ENCODE measurements at places on chromosomes 2 and 18.
A peak's percentile ranks its signal among the peaks of the same experiment; 100 is the strongest.

- DNase-seq = no peak
These were observed 25.3 kb upstream of the STARD7 start for GRCh38 chr2:96233880-96234316.

- no peak for DNase-seq
These were observed 6.8 kb upstream of the GREB1 start for GRCh38 chr2:11527001-11527400.

DNA sequence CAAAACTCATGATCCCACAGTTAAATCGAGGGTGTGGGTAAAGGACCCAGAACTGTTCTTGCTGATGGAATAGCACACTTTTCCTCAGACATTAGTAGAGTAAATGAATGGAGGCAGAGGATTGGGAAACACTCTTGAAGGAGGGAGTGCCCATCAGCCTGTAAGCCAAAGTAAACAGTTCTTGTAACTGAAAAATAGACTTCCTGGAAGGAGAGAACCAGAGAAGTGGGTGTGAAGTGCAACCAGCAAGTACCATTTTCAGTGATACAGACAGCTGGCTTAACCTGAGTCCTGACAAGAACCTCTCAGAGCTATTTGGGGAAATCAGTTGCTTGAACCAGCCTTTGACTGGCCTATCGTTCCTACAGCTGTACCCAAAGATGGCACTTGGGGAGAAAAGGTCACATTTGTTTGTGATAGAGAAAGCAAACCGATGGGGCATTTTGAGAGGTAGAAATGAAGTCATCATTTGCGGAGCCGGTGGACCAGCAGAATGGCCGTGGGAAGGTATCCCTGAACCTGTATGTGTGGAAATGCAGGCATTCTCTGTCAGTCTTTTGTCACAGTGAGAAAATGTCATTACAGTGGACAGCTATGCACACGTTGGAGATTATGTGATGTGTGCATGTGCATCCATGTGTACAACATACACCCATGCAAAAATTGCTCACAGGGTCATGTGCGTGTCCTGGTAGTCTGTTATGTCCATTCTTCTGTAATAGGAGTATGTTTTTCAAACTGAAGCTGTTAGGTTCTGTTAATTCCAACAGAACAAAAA is 17.8 kb downstream of the CRIM1 start:
- DNase-seq = no peak

- DNase-seq = no peak
These were observed 1037.9 kb upstream of the DDX18 start for GRCh38 chr2:116776556-116776955.

- DNase-seq = no peak
These were observed 11.4 kb downstream of the CTIF start for GRCh38 chr18:48550101-48550729.

DNA sequence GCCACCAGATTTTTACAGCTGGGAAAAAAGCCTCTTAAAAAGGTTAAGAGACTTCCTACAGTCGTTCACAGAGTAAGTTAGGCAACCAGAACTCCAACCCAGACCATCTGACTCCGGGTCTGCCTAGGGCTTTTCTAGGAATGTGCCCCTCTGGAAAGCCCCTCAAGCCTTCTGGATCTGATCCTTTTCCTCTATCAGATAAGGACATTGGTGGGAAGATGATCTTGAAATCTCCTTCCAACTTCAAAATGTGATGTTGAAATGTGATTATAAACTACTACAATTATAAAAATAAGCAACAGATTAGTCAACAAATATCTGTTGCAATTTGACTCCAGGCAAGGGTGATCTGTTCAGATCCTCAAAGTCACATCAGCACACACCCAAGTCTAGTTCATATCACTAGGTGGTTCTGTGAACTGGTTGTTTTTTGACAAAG is 270.4 kb downstream of the ARHGAP15 start:
- DNase-seq = no peak

DNA sequence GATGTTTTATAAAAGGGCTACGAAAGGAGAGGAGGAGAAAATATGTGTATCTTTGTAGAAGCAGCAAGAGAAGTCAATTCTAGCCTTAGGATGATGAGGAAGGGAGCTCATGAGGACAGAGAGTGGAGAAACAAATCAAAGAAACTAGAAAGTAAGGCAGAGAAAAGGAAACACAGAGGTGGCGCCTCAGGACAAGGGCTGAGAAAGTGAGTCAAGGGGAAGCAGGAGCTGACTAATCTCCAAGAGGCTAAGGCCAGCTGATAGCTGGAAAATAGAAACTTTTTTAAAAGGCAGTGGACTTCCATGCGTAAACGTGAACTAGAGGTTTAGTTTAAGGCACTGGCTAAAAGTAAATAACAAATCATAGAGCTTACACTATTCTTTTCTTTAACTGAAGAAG is 173.3 kb downstream of the ANKRD44 start:
- DNase-seq = no peak

- no peak for DNase-seq
These were observed 47.6 kb upstream of the STON1 start for GRCh38 chr2:48482313-48482712.

- no peak for DNase-seq
These were observed 42.8 kb upstream of the THUMPD2 start for GRCh38 chr2:39821871-39822270.

- DNase-seq = no peak
These were observed 43.0 kb upstream of the COL5A2 start for GRCh38 chr2:189222468-189223105.

DNA sequence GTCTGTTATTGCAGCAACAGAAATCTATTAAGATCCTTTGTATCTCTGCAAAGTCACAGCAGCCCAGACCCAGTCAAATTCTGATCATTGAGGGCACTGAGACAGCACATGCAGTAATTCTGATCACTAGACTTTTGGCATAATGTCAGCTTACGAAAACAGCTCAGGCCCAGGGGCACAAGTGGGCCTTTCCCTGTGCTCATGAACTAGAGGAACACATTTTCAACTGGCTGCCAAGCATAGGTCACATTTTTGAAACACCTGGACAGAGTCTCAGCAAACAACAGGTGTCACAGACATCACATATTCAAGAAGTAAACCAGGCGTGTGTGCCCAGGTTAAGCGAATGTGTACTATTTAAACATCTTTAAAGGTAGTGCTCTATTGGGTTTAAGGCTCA is 13.7 kb downstream of the DOCK10 start:
- DNase-seq = no peak

DNA sequence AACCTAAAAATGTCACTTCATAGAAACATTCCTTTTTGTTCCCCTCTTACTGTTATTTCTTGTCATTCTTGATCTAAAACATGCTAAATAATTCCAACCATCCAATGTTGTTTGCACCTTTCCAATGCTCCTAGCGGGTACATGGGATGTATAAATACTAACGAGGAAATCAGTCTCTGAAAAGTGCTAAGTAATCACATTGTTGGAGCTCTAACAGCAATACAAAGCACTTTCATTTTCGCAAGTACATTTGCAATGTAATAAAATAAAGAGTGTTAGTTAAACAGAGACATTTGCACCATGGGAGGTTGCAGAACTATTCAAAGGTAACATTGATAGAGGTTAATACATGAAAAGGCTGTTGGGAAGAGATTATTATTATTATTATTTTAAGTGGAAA is 286.2 kb upstream of the ACVR2A start:
- no peak for DNase-seq

GRCh38 chr2:211157211-211157610 is 600.8 kb downstream of the CPS1 start:
- DNase-seq = no peak

- no peak for DNase-seq
These were observed 67.3 kb downstream of the SNORC start for GRCh38 chr2:232937278-232937906.

DNA sequence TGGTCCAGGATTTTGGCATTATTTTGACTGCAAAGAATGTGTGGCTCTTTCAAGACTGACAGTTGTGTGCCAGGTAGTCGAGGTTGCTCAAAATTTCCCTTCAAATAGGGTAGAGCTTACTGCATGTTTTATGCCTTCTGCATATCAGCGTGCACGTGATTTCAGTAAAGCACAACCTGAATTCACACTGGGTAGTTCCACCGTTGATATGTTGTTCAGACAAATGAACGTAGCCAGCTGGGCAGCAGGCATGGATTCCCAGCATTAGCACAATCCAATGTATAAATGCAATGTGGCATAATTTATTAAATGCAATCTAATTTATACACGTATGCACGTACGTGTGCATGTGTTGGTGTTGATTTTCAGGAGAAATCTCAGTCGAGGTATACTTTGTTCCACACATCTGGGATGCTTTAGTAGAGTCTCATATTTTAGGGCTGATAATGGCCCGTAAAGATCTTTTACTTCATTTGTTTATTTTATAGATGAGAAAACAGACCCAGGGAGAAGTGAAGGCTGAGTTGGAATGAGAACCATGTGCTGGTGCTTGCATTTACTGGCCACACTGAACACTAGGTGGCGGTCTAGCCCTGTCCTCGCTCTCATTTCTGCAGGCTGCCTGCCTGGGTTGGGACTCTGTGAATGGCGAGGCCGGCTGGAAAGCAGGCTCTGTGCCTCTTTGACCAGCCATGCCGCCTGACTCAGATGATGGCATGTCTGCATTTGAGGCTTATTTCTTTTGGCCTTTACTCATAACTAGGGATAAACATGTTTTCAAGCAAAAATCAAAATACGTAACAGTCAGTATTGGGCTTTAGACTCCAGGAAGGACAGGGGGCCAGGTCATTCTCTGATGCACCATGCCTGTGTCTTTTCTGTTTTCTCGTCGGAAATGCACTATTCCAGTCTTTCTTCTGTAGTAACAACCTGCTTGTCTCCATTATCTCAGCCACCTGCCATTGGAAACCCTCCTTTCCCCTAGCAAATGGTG is 120.4 kb downstream of the RNF144A start:
- DNase-seq = no peak

DNA sequence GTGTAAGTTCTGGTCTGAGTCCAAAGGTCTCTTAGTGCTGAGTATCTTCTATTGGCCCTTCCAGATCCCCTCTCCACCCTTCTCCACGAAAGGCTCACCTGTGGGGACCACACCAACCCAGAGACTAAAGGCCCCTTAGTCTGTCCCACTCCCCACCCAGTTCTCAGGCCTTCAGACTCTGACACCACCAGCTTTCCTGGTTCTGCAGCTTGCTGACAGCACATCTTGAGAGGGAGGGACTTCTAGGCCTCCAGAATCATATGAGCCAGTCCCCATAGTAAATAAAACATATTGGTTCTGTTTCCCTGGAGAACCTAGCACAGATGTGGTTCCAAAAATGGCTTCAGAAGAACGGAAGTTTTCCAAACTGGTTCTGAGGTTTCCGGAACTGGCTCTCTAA is 38.5 kb upstream of the KLF11 start:
- DNase-seq = no peak

DNA sequence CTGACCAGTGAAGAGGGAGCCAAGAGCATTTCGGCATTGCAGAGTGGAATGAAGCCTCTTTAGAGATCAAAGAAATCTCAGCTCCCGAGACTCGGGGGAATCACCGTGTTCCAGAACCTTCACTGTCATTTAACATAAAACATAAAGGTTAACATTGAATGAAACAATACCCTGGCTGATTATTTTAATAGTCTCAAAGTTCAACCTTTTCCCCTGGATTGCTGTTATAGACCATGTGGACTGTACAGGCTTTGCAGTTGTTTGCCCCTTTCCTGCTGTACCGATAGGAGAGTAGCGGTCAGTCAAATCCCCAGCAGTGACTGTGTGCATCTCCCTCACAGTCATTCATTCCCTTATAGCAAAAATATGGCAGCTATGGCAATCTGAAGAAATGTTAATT is 48.4 kb downstream of the POU3F3 start:
- DNase-seq = no peak

DNA sequence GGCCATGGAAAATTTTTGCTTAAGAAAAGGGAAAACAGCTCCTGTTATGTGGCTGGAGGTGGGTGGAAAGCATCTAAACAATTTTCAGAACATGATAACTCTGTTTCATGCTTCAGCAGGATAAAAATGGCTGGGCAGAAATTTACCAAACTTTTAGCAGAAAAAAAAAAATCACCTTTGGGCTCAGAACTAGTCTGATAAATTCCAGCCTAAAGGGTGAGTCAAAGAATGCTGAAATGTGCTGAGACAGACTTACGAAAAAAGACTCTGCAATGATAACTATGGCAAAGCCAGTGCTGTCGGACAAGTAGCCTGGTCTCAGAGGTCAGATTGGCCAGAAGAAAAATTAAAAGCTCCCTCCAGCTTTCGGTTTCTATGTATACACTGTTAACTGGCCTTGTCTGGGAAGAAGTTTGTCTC is 123.6 kb downstream of the LRATD1 start:
- no peak for DNase-seq

GRCh38 chr2:70124983-70125480 is 37.8 kb downstream of the PCBP1 start:
- peak; percentile 61 for DNase-seq

- DNase-seq = no peak
These were observed 987 bp upstream of the DLX1 start for GRCh38 chr2:172084395-172084644.

GRCh38 chr18:7632152-7633098 is 65.3 kb downstream of the PTPRM start:
- DNase-seq = no peak

DNA sequence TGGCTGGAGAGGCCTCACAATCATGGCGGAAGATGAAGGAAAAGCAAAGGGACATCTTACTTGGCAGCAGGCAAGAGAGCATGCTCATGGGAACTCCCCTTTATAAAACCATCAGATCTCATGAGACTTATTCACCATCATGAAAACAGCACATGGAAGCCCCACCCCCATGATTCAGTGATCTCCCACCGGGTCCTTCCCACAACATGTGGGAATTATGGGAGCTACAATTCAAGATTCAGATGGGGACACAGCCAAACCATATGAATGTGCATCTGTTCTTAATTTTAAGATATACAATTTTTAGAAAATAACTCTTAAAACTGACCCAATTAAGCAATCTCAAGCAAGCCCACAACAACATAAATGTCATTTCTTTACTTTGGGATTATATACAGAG is 12.6 kb downstream of the C18orf63 start:
- no peak for DNase-seq

GRCh38 chr2:7191932-7192331 is 274.7 kb downstream of the RNF144A start:
- no peak for DNase-seq

GRCh38 chr2:233063269-233063975 is 3.3 kb downstream of the INPP5D start:
- DNase-seq = no peak

GRCh38 chr2:36433311-36434217 is 78.0 kb downstream of the CRIM1 start:
- DNase-seq = no peak

All from activated naive CD4-positive, alpha-beta T cell (primary cell).